Activated CD4-positive, alpha-beta T cell treated with anti-CD3 and anti-CD28 coated beads, Interleukin-2, amount 50 U/mL, for 48 hours (primary cell): ENCODE measurements at places on chromosomes 7 and 10.
A peak's percentile ranks its signal among the peaks of the same experiment; 100 is the strongest.

DNA sequence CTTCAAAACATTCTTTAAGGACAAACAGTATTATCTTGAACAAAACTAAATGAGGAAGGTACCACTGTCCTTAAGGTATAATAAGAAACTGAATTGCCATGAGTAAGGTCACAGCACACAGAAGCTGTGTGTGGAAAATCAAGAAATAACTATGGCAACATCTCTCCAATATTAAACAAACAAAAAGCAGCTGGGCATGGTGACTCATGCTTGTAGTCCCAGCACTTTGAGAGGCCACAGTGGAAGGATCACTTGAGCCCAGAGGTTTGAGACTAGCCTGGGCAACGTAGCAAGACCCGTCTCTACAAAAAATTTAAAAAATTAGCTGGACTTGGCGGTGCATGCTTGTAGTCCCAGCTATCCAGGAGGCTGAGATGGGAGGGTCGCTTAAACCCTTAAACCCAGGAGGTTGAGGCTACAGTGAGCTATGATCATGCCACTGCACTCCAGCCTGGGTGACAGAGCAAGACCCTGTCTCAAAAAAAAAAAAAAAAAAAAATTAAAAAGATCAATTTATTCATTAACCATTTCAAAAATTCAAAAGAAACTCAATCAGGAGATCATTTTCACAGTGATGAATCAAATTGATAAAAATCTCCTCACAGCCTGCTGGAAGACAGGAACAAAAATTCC, 195.4 kb downstream of the SKIDA1 start:
- no peak for DNase-seq

GRCh38 chr10:50417886-50418830, 166.8 kb upstream of the ASAH2 start:
- DNase-seq, result peak; percentile 60

GRCh38 chr10:11772575-11773288, 30.6 kb downstream of the ECHDC3 start:
- DNase-seq, result no peak

- DNase-seq, result no peak
Observed at GRCh38 chr10:23060918-23061317, 34.5 kb upstream of the MSRB2 start.

GRCh38 chr10:127283017-127283416, 86.6 kb upstream of the INSYN2A start:
- no peak for DNase-seq

DNA sequence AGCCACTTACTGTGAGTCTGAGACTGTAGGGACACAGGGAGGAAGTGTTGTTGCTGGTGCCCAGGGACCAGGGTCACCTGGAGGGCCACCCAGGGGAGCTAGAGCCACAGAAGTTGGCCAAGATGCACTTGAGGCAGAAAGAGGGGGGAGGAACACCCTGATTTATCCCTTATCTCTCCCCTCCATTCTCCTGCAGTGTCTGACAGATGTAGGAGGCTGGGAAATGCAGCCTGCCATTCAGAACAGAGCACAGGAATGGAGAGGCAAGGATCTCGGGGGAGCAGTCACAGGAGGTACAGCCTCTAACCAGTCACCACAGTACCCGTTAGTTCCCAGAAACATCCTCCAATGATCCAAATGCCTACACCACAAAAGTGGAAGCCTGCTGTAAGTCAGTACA, 118.4 kb upstream of the SLC26A5 start:
- DNase-seq, result no peak

DNA sequence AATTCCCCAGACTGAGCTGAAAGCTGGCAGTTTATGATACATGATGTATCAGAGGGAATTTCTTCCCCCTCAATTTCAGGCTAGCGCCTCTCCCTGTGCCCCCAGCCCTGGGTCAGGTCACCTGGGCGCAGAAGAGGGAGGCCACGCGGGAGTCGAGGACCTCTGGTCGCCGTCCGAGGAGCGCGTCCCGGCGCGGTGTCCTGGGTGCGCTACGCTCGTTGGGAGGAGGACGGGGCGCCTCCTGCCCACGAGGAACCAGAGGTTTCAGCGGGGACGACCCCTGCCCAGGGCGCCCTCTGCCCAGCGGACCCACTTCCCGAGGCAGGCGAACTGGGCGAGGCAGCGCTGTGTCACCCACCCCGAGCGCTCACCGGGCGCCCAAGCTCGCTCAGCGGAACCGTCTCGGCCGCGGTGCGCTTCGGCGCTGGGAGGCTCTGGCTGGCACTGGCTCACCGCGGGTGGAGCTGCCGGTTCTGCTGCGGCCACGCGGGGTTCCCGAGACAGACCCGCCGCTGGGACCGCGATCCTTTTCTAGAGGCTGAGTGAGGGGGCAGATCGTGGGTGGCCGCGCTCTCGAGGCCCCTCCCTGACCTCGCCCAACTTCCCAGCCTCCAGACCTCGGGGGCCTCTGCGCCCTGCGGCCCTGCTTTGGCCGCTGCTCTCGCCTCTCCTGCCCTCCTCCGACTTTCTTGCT, at the start of gene FAM237B:
Gene FAM237B (minus strand): TSS at position 504 of the 694 bp plus-strand sequence. CDS start 1,556 bp downstream, outside the sequence.
- DNase-seq, result no peak

GRCh38 chr10:71970331-71970730, 6.1 kb downstream of the CHST3 start:
- DNase-seq, result no peak

- DNase-seq, result no peak
Observed at GRCh38 chr10:37865957-37866803, 8.8 kb upstream of the ZNF248 start.

GRCh38 chr10:126499744-126500143, 111.5 kb upstream of the ADAM12 start:
- no peak for DNase-seq

- DNase-seq, result no peak
Observed at GRCh38 chr10:21427804-21428481, 97.5 kb downstream of the SKIDA1 start.

GRCh38 chr7:127946111-127946510, 85.1 kb downstream of the LRRC4 start:
- no peak for DNase-seq

DNA sequence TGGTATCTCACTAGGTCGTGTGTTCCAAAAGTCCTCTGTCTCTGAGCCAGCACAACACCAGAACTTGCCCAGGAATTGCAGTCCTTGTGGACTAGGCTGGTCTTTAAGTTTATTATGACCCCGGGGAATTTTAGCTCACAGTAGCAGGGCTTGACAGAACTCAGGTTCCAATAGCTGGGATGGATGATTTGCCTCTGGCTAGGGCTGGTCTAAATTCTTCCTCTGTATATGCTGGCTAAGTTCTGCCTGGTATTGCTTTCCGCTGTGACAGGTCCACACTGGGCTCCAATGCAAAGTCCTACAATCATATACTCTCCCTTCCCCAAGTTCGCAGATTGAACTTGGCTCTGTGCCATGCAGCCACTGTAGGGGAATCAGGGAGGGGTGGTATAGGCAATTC, 52.5 kb downstream of the FAS start:
- DNase-seq, result no peak
